ENCODE measurements at places on chromosomes 3 and 15. TPM values are rescaled to one million over a fixed set of nuclear protein-coding genes. Genes with fewer than 3 reads are reported as not detected.

- DNase-seq: no peak
Measured at GRCh38 chr3:80285388-80285787, 517.6 kb upstream of the ROBO1 start.

- no peak for DNase-seq
Measured at GRCh38 chr15:48066456-48066855, 54.3 kb upstream of the SLC24A5 start.

Gene INKA1
- polyA plus RNA-seq: 7.4 TPM

Gene SERPINI2
- polyA plus RNA-seq: 0.36 TPM

Gene LRRC34
- 3.3 TPM for polyA plus RNA-seq

Gene GREM1
- 3.3 TPM for polyA plus RNA-seq

GRCh38 chr15:26038693-26039092 lies 175.6 kb upstream of the ATP10A start:
- DNase-seq: no peak

GRCh38 chr3:10268930-10269329 lies 20.7 kb downstream of the TATDN2 start:
- no peak for DNase-seq

GRCh38 chr3:158908187-158908734 lies 106.4 kb downstream of the MFSD1 start:
- DNase-seq: no peak
